ENCODE measurements at places on chromosomes 3 and 15.

- peak; percentile 26 for DNase-seq
These were observed 1.8 kb downstream of the ZBTB38 start for GRCh38 chr3:141370065-141370533.

GRCh38 chr15:77024273-77025082 is 29.6 kb downstream of the PSTPIP1 start:
- DNase-seq, result peak; percentile 82

- DNase-seq, result no peak
These were observed 233.9 kb upstream of the UBE2E2 start for GRCh38 chr3:22969276-22969675.

DNA sequence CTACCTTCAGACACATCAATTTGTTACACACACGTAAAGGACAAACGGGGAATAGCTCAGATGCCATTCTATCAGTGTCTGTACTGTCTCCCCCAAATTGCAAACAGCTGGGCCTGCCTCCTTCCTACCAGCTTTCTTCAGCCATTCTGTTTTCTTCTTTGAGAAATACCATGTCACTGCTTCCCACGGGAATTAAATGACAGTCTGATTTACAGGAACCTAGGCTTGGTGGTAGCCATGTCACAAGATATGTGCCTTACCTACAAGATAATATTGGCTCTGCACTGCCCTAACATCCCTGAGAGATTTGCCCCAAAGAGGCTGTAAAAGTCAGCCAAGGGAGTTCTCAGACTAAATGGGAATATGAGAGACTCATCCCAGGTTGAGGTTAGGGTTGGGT is 308.3 kb downstream of the LRTM1 start:
- no peak for DNase-seq

- DNase-seq, result no peak
These were observed 18.6 kb downstream of the UROC1 start for GRCh38 chr3:126498929-126499328.

DNA sequence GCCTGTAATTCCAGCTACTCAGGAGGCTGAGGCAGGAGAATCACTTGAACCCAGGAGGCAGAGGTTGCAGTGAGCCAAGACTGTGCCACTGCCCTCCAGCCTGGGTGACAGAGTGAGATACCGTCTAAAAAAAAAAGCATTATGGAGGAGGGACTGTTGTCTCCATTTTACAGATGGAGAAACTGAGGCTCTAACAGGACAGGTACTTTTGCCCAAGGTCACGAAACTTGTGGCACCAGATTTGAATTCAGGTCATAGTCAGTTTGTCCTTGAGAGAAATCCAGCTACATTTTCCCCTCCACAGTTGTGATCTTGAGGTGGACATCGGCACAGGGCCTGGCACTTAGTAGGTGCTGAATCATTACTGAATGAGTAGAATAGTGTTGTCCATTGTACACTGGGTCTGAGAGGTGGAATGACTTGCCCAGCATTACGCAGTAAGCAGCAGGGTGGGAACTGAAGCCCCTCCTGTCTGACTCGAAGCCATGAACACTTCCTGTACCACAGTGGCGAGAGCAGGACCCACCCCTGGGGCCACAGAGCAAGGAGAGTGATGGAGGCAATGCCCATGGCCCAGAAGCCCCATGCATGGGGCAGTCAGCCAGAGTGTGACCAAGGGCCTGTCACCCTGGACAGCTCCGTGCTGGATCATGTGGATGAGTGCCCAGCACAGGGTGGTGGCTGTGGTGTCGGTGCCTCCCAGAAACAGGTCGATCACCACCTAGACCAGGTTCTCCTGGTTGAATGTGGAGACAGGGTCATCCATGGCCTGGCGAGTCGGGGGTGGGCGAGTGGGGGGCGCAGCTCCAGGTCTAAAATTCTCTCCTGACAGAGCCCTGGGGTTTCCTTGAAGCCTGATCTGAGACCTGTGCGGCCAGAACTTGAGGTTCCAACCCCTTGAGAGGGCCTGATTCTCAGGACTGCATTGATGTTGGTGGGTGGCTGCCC is 20.4 kb upstream of the PARL start:
- no peak for DNase-seq

- no peak for DNase-seq
These were observed 535 bp downstream of the C2CD4B start for GRCh38 chr15:62164396-62165103.

DNA sequence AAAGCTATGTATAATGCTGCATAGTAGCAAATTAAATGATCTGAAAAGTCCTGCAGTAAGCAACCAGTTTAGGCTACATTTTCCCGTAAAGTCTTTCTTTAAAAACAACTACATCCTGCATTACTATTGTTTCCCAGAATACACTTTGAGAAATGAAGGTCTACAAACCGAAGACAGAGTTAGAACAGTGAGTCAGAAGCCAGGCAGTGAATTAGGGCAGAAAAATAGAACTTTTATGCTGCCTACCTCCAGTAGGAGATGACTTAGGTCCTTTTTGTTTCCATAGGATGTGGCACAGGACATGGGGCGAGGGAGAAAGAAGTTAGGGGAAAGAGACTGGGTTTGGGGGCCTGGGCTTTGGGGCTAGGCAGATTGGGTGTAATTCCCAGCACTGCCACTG is 127.3 kb downstream of the PPM1L start:
- no peak for DNase-seq

GRCh38 chr3:25288413-25288812 is 139.7 kb upstream of the RARB start:
- DNase-seq, result no peak

DNA sequence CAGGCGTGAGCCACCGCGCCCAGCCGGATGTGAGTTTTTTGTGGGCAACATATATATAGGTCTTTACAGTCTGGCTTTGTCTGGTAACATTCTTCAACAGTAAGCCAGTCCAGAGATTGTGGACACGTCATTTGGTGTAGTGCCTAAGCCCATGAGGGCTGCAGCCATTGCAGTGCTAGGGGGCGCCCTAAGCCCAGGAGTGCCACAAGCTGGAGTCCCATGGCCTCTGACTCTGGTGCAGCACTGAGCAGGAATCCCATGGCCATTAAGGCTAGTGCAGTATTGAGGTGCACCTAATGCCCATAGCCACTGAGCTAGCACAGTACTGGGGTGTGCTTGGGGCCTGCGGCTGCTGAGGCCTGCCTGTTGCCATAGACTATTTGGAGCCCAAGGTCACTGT is 136.4 kb upstream of the NDN start:
- DNase-seq, result no peak

- DNase-seq, result no peak
These were observed 995.9 kb upstream of the CFAP20DC start for GRCh38 chr3:60045686-60046085.

- no peak for DNase-seq
These were observed 303.1 kb upstream of the CTDSPL start for GRCh38 chr3:37558580-37558979.

DNA sequence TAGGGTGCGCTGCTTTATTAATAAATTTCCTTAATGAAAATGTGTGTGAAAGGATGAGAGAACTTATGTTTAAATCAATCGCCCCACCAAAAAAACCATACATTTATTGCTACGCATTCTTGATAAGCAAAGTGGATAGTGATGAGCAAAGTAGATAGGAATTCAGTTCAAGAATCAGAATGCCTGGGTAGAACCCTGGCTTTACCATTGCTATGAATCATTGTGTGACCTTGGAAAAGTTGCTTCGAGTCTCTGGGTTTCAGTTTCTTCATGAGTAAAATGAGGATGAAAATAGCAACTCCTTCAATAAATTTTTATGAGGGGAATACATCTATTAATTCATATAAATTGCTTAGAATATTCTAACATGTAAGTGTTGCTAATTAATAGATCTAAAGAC is 2.6 kb upstream of the ALCAM start:
- DNase-seq, result no peak

- DNase-seq, result no peak
These were observed 108.5 kb downstream of the RSL24D1 start for GRCh38 chr15:55088207-55088606.

DNA sequence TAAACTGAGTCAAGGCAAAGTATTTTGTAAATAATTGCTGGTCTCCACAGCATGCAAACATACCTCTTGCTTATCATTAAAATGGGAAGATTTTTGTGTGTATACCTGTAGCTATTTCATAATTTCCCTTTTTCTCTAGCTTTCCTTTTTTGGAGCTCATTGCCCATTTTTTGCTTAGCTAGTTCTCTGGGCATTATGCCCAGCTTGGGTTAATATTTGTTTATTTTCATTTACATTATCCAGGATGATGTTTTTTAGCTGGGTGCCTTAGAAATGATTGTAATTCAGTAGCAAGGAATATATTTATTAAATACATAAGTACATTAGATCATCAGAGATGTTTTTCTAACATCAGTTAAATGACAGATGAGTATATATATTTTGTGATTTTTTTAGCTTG is 1271.7 kb upstream of the GBE1 start:
- no peak for DNase-seq

DNA sequence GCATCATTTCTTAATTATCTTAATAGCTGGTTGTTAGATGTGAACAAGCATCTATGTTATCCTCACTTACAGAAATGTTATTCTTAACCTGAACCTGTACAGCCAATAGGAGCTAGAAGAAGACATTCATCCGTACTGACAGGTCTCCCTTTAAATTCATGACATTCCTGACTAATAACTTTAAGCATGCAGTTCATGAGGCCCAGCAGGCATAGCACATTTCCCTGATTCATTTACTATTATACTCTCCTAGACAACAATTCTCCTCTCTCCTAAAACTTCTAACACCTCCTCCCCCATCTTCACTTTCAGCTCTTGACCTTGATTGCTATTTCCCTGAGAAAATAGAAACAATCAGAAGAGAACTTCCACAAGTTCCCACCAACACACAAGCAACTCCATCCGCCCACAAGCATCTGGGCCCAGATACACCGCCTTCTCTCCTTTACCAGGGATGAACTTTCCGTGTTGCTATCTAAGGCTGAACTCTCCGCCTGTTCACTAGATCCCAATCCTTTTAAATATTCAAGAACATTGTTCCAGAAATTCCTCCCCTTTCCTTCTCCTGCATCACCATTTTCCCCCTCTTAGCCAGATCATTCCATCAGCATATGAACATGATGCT is 62.9 kb upstream of the SPRED1 start:
- DNase-seq, result no peak

- no peak for DNase-seq
These were observed 278.7 kb upstream of the SATB1 start for GRCh38 chr3:18703798-18704197.

GRCh38 chr15:101201411-101202174 is 50.3 kb downstream of the CHSY1 start:
- DNase-seq, result peak; percentile 95

DNA sequence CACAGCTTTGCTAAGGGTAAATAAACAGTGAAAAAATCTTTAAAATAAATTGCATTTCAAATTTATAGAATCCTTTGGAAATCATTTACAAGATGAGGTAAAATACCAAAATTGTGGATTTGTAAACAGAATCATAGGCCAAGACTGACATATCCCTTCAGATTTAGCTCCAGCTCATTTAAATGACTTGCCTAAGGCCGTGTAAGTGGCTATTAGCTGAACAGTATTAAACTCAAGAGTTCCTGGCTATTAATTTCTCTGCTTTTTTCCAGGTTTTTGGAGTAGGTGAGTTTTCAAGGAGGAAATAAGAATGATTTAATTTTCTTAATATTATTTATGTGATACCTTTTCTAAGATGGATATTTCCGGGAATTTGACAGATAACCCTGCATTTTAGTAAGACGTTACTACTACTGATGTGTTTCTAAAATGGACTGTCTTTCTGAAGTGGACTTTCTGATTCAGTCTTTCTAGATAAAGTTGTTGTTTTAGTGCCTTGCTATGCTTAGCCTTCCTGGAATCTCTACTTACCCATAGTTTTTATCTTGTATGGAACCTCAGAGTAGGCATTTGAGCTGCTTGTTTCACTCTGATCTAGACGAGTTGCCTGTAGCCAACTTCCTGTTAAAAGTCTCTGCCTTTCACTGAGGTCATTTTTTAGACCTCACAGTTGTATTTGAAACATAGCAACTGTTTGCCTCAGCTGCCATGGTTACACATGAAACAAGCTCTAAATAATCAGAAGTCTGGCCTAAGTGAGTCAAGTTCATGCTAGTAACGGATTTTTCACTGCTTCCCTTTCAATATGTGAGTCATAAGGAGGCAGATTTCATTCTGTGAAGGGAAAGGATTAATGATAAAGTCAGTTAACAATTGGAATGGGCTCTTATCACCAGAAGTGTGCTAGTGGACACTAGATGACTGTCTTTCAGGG is 127.0 kb downstream of the KLHL25 start:
- no peak for DNase-seq

GRCh38 chr3:160287666-160288065 is 62.4 kb downstream of the C3orf80 start:
- no peak for DNase-seq

DNA sequence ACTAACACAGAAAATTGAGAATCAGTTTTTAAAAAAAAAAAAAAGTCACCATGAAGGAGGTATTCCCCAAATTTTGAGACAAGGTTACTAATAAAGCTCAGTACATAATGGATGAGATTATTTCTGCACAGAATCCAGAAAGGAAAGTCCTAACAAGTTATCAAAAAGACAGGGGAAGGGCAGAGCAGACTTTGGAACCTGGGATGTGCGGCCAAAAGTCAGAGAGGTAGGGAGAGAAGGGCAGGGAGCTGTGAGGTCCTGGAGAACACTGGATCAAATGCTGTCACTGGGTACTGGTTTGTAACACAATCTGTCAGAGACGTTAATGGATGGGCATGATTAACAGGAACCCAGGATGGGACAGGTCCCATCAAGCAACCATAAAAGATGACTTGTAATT is 12.2 kb upstream of the LACTB start:
- DNase-seq, result no peak

DNA sequence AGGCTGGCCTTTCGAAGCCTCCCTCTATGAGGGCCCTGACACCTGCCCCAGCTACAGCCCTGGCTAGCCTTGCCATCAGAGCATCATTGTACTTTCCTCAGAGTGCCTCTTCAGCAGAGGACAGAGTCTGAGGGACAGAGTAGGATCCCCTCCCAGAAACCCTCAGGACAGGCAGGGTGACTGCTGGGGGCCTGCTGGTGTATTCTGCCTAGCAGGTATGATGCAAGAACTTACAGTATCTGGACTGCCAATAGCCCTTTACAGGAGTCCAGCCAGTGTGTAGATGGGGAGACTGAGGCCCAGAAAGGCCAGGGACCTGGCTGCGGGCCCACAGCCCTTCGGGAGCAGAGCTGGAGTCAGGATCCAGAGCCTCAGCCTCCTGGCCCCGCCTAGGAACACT is 19.1 kb downstream of the DUSP7 start:
- no peak for DNase-seq

DNA sequence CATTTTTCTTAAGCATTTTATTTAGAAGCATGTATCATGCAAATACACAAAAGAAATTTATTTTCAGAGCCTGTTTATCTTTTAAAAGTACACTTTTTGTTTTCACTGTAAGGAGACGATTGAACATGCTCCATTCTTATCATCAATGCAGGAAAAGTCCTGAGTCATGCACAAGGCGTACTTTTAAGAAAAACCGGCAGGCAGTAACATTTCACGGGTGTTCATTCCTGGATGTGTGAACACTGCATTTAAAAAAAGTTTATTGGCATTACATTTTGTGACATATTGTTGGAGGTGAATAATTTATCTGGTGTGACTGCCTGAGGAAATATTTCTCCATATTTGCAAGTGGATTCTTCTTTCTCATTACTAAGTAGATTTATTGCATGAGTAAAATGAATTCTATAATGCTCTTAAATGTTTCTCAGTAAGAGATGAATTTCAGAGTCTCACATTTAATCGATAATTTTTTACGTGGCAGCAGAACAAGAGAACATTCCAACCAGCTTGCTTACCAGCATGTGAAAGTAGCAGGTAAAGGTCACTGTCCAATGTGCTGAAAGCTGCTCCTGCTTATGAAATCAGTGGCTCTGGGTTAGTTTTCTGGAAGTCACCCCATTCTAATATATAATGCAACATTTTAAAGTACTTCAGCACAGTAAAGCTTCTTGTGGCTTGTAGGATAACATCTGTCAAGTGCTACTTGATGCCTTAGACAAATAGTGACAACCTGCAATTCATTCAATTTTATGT is 87.0 kb downstream of the SV2B start:
- no peak for DNase-seq

All from ascending aorta (tissue), 2 donors.